ENCODE measurements at places on chromosomes 1 and 21. TPM values are rescaled to one million over a fixed set of nuclear protein-coding genes. Genes with fewer than 3 reads are reported as not detected.

GRCh38 chr1:46409063-46409372 is 14.9 kb downstream of the FAAH start:
- no peak for DNase-seq

GRCh38 chr1:44801491-44802305 is 1.5 kb downstream of the PLK3 start:
- peak; percentile 46 for DNase-seq

- no peak for DNase-seq
Observed at GRCh38 chr1:85275701-85276214, 674 bp downstream of the BCL10 start.

Gene DMBX1
- total RNA-seq = not detected

GRCh38 chr1:91763252-91763651 is 122.7 kb downstream of the TGFBR3 start:
- DNase-seq = no peak

GRCh38 chr1:228511546-228512445 is 24.6 kb downstream of the RNF187 start:
- no peak for DNase-seq

GRCh38 chr21:37917612-37918011 is 1.4 kb upstream of the KCNJ6 start:
- no peak for DNase-seq

GRCh38 chr1:205595435-205595834 is 36.4 kb downstream of the ELK4 start:
- no peak for DNase-seq

Gene FAM72A
- 2.0 TPM for total RNA-seq

DNA sequence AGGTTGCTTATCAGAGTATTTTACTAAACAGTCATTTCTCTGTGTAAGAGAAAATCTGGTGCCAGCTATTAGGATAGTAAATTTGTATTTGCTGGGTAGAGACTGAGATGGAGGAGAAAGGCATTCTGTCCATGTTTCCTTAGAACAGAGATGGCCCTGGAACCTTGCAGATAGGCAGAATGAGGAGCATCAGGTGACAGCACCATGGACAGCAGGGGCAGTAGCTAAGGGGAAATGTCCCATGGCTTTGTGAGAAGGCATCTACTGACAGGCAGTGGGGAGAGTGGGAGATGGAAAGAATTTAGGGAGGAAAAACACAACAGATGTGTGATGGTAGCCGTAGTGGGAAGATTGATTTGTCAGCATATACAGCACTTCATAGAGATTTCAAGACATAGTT is 105.0 kb downstream of the PRRX1 start:
- DNase-seq = no peak

Gene TNFAIP8L2
- 3.8 TPM for total RNA-seq

- DNase-seq = no peak
Observed at GRCh38 chr1:246827396-246827795, 103.2 kb downstream of the SCCPDH start.

Gene IL23R
- total RNA-seq = not detected

- DNase-seq = no peak
Observed at GRCh38 chr1:2163205-2163604, 31.4 kb downstream of the FAAP20 start.

- no peak for DNase-seq
Observed at GRCh38 chr1:7771823-7772299, 765 bp downstream of the VAMP3 start.

DNA sequence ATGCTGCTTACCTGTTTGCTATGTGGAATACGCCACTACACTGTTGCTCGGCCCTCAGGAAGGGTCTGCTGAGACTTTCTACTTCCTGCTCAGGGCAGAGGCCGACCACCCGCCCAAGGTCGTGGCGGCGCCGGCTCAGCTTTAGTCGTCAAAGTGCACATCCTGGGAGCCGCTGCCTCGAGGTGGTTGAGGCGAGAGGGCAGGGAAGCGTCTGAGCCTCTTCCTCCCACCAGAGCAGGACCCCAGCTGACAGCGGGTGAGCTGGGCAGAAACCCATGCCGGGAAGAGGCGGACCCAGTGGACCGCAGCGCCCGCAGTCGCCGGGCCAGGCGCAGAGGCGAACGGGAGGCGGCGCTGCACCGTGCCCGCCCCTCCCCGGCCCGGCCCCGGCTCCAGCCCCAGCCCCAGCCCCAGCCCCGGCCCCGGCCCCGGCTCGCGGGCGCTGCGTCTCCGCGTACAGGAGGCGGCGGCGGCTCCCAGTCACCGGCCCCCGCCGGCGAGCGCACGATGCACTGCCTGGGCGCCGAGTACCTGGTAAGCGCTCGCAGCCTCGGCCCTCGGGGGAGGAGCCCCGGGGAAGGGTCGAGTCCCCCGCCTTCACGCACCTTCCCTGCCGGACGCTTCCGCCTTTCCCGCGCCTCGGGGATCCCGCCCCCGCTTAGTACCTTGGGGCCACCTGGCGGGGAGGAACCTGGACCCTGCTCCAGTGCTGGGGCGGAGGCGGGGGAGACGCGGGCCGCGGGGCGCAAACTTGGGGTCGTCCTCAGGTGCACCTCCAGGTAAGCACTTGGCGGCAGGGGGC is at the start of gene SLC44A3:
Gene SLC44A3 (plus strand): TSS at position 413 of the 802 bp plus-strand sequence. CDS start 95 bp downstream, at position 508.
- peak; percentile 36 for DNase-seq

Gene CLEC20A
- total RNA-seq = not detected

DNA sequence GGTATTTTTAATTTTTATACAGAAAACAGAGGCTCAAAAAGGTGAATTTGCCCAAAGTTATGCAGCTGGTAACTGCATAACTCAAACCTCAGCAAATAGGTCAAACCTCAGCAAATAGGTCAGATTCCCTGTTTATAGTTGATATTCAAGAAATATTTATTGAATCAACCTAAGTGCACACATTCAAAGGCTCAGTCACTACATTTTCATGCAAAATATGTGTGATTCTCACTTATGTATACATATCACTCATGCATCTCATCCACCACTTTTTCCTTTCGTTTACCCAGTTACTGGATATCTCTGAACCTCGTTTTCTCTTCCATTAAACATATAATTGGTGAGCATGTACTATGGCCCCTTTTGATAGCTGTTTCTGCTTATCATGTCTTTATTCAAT is 158.3 kb upstream of the C1orf21 start:
- no peak for DNase-seq

Gene CEP104
- 18.5 TPM for total RNA-seq

- DNase-seq = peak; percentile 15
Observed at GRCh38 chr1:234545517-234546386, 64.2 kb downstream of the IRF2BP2 start.

Gene ASCL5
- total RNA-seq = not detected

DNA sequence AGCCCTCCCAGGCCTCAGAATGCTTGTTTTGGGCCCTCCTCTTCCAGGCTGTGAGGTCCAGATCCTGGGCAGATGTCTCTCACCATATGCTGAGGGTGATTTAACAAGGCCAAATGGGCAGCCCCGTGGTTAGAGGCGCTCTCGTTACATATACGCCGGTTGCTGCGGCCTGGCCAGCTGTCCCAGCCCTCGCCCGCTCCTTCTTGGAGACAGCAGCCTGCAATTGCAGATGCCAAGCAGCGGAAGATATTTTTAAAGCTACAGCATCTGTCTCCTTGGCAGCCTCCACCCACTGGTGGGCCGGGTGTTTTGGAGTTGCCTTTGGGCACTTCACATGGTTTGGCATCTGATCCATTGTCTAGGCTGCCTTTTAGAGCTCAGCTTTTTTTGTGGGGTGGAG is 178.8 kb upstream of the NFIA start:
- no peak for DNase-seq

DNA sequence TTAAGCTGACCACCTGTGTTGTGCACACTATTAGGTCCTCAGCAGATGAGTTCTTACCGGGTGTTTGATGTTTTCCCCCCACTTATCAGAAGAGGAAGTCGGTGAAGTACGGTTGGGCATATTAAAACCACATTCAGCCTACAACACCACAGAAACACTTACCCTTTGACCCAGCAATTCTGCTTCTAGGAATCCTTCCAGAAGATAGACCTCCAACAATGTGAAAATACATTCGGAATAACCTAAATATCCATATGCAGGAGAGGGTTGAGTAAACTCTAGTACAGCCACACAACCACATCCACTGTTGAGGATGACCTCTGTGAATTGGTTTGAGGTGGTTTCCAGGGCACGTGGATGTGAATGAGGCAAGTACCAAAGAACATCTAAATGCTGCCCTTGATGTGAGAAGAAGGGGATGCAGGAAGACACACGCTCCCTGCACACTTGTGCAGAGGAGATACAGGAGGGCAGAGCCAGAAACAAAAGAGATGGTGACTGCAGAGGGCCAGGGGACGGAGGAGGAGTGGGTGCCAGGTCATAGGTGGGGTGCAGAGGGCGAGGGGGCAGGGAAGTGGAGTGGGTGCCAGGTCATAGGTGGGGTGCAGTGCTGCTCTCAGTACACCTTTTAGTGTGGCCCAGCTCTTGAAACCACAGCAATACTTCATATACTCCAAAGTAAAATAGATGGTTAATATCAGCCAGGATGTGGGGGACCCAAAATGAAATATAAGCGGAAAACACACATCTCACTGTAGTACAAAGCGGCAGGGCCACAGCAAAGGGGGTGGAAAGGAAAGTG is 12.8 kb downstream of the ADARB1 start:
- DNase-seq = no peak

GRCh38 chr21:33789697-33790096 is 125.9 kb downstream of the ATP5PO start:
- DNase-seq = no peak

GRCh38 chr1:156149374-156150332 is 3.7 kb upstream of the SEMA4A start:
- DNase-seq = no peak

GRCh38 chr1:111973150-111973790 is 16.2 kb downstream of the KCND3 start:
- DNase-seq = no peak

DNA sequence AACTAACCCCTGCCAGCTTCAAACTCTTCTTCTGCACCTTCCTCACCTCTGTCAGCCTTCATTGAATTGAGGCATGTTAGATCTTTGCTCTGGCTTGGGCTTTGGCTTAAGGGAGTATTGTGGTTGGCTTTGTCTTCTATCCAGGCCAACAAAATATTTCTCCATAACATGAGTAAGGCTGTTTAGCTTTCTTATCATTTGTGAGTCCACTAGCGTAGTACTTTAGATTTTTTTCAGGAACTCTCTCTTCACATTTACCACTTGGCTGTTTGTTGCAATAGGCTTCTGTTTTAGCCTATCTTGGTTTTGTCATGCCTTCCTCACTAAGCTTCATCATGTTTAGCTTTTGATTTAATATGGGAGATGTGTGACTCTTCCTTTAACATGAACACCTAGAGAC is 417.5 kb downstream of the NCAM2 start:
- no peak for DNase-seq

- DNase-seq = peak; percentile 58
Observed at GRCh38 chr1:151720974-151721787, at the start of gene RIIAD1. TSS of gene RIIAD1 (plus strand) at chr1:151721522. CDS start at chr1:151721537, 15 bp downstream.

Gene HMGCS2
- total RNA-seq = not detected

DNA sequence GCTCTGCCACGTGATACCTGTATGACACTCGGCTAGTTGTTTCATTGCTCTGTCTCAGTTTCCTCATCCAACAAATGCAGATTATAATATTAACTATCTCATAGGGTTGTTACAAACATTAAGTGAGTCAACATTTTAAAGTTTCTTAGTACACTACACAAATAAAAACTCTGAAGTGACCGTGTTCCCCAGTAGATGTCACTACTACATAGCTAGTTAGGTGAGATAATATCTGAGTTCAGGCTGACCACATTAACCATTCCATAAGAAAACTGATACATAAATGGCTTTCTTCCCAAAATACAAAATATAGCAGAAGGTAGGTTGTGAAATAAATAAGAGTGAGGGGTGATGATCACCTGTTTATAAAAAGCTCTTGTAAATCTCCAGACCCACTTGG is 214.1 kb downstream of the NUF2 start:
- DNase-seq = no peak

- DNase-seq = peak; percentile 39
Observed at GRCh38 chr1:21898326-21899200, 38.5 kb downstream of the HSPG2 start.

GRCh38 chr1:156608981-156609380 is 7.7 kb upstream of the GPATCH4 start:
- no peak for DNase-seq

DNA sequence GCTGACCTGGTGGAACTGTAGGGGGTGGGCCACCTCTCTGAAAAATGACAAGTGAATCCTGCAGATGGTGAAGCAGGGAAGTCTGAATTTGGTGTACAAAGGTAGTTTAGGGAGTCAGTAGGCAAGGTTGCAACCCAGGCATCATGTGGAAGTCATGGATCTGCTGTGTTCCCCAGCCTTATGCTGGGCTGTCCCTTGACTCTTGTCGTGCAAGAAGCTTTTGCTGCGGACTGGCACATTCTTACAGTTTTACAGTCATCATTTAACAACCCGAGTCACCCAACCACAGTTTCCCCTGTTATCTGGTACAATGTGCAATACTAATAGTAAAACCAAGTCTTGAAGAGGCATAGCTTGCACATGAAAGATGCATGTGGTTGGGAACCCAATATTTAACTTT is 13.2 kb downstream of the RHOU start:
- DNase-seq = no peak

DNA sequence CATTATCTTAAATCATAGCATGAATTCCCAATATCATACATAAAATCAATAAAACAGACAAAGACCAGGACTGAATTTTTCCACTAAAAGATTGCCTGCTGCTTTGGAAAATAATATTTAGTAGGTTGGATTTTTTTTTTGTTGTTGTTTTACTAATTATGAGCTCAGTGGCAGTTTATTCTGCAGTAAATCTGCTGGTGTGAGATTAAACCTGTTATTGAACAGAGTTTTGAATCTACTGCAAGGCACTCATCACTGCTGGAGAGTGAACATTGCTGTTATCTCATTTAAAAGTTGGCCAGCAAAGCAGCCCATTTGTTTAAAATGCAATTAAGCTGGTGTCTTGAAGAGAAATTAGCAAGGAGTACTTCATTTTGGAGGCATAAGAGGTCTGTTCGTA is 986.1 kb downstream of the ADGRL2 start:
- no peak for DNase-seq

DNA sequence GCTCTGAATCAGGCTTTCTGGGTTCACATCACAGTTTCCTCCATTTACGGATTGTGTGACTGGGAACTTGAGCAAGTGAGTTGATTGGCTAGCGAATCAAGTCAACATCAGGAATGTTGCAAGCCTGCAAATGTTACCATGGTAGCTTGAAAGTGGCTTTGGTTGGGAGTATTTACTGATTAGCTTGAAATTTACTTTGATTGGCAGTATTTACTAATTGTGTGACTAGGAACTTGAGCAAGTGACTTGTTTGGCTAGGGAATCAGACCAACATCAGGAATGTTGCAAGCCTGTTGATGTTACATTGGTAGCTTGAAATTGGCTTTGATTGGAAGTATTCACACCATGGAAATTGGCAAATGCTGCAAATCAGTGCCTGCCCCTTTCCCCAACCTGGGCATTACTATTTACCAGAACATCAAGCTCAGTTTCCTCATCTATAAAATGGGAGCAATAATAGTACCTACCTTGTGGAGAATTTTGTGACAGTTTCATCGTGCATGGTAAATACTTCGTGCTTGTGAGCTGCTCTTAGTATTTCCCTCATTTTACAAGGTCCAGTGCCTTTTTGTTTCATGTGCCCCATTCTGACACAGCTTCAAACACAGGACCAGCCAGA is 23.1 kb upstream of the B3GALNT2 start:
- DNase-seq = no peak

Data from ovary (tissue), 10 donors.